Activated T-cell treated with anti-CD3 and anti-CD28 coated beads, Interleukin-2, amount 50 U/mL, for 72 hours (primary cell): ENCODE measurements at places on chromosomes 4 and X. TPM values are rescaled to one million over a fixed set of nuclear protein-coding genes. Genes with fewer than 3 reads are reported as not detected.

Gene GALNTL6
- total RNA-seq = not detected

Gene IL2
- total RNA-seq = 24.8 TPM

DNA sequence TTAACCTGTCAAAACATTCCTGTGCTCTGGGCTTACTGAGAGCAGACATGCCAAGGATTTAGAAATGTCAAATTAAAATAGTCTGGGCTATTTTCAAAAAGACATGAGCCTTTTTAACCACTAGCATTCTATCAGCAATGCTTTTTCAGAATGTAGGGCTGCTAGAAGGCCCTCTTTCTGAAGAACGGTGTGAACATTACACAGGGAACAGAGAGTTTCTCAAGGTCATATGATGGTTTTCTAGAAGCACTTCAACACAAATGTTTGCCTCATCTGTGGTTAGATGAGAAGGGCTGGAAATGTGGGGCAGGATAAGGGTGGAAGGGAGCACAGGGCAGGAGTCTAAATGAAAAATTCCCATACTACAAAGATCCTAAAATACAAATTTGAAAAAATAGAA is 39.3 kb downstream of the GRIA3 start:
- H3K27ac ChIP-seq = no peak overlapping the region
- no peaks in the 10 kb centered on the region for H3K4me1 ChIP-seq
- peaks cover 9% of the 10 kb centered on the region for H3K27me3 ChIP-seq
- no peak for DNase-seq

GRCh38 chrX:16429406-16429805 is 220.6 kb upstream of the S100G start:
- no peak for DNase-seq
- no peak overlapping the region for H3K27ac ChIP-seq
- peaks cover 16% of the 10 kb centered on the region for H3K4me1 ChIP-seq
- H3K27me3 ChIP-seq = peaks cover 5% of the 10 kb centered on the region
